GM12891 (cell line): ENCODE measurements at places on chromosomes 4 and X.

GRCh38 chrX:71282514-71283402 is 677 bp upstream of the NONO start:
- DNase-seq, result no peak

DNA sequence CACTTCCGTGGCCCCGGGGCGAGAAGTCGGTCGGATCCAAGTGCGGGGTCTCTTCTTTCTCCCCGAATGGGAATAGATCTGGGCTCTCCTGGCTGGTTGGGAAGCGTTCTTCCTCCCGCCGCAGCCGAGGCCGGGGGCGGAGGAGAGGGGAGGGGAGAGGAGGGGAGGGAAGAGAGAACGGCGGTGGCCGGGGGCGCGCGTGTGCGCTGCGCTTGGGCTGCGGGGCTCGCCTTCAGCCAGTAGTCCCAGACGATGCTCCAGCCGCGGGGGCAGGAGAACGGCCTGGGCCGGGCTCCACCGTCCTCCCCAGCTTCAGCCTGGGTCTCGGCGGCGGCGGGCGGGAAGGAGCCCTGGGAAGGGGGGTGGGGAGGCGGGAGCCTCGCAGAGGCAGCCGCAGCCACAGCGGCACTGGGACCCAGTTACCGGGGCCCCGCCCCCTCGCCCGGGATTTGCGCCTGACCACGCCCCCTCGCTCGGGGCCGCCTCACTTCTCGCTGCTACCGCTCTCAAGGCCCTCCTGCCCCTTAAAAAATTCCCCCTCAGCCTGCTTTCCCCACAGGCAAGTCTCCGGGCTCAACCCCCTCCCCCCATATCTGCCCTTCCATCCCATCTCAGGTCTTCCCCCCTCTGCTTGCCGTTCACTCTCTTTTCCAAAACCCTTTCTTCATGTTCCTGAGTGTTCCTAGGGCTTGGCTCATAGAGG is at the start of gene FGD1:
FGD1 (minus strand) TSS at position 421 of the 703 bp plus-strand sequence. CDS start 802 bp downstream, outside the sequence.
- peak; percentile 27 for DNase-seq

DNA sequence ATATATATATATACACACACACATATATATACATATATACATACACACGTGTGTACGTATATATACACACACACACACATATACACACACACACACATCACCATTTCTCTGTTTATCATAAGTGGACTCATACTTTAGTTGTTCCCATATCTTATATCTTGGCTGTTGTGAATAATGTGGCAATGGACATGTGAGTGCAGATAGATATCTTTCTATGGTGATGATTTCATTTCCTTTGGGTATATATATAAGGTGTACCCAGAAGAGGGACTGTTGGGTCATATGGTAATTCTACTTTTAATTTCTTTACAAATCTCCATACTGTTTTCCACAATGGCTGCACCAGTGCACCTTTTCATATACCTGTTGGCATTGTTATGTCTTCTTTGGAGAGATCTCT is 105.9 kb downstream of the LARP1B start:
- DNase-seq, result no peak

GRCh38 chr4:143383005-143383574 is 46.4 kb downstream of the GAB1 start:
- DNase-seq, result no peak

GRCh38 chr4:128663325-128663724 is 146.2 kb upstream of the JADE1 start:
- DNase-seq, result no peak

GRCh38 chr4:65798498-65799127 is 128.3 kb upstream of the EPHA5 start:
- no peak for DNase-seq

- DNase-seq, result no peak
These were observed 63.6 kb downstream of the DCX start for GRCh38 chrX:111348429-111348828.

GRCh38 chr4:1405254-1405635 is 997 bp downstream of the NKX1-1 start:
- DNase-seq, result no peak

DNA sequence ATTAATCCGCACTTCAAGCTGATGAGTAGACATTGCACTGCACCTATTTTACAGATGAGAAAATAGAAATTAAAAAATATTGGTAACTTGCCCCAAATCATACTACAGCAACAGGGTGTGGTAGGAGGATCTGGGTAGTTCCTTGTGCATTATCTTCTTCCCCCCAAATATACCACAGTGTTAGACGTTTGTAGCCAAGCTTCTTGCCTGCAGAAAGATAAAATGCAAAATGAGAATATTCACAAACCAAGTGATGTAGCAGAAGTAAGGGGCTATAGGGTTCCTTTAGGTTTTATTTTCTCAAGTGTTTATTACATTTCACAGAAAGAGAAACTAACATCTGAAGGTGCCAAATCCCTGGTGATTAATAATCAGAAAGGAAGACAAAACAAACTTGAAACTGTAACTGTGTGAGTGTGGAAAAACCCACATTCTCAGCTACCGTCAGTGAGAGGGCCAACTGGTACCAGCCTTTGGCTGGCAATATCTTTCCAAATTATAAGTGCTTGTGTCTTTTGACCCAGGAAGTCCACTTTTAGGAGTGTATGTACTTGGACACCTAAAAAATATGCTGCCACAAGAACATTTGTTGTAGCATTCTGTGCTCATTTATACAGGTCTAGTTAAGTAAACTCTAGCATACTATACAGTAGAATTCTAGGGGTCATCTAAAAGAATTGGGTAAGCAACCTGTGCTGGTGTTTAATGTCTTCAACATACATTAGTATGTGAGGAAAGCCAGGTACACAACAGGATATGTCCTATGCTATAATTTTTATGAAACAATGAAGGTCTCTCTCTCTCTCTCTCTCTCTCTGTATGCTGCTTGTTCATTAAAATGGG is 6.7 kb upstream of the CD38 start:
- no peak for DNase-seq

DNA sequence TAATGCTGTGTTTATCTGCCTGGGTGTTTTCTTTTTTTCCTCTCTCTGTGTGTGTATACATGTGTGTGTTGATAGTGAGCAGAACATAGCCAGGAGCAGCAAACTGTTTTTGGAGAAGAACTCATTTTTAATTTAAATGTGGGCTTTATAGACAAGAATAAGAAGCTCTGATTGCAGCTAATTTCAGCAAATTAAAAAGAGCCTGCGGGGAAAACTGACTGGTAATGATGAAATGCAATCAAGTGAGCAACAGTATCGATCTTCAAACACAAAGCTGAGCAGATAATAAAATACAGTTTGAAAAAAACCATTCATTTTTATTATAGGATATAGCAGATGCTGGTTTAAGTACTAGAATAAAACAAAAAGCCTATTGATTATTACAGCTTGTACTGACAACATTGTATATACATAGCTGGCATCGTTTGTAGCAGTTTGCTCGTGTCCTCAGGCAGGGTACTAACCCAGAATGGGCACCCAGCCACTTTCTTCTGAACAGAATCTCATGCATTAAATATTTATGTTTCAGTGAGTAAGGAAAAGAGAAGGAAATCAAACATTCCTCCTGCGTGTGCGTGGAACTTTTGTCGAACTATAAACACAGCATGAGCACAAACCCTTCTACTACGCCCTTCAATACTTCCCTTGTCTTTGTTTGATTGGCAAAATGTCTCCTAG is 73.5 kb upstream of the ZFP42 start:
- DNase-seq, result no peak

GRCh38 chr4:183158062-183158461 is 59.0 kb downstream of the WWC2 start:
- no peak for DNase-seq

DNA sequence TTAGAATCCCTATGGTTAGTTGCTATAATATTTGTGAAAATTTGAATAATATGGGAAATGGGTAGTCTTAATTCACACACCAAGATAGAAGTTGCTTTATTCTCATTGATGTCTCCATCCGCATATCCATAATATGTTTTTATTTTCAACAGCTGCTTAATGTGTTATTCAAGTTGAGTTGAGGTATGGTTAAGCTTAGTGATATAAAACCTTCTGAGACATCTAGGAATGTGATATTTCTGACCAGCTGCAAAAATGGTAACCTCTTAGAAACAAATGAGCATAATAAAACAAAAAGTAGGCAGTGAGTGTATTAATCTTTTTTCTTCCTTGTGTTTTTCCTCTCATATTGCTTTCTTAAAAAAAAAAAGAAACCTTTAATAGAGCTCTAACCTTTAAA is 172.9 kb downstream of the TENM3 start:
- DNase-seq, result no peak

DNA sequence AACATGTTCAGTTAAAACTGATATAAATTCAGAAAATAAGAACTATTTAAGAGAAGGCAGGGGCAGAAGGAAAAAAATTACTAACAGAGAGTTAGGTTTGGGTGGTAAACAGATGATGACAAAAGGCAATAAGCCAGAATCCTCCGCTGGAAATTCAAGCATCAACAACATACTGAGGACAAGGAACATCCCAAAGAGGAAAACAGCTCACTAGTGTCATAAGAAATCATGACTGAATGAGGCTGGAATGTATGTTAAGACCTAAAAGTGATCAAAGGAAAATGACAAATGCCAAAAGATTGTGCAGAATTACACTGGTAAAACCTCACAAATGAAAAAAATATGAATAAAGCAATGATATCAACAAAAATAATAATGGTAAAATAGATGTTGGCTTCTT is 88.4 kb downstream of the WDFY3 start:
- DNase-seq, result no peak

DNA sequence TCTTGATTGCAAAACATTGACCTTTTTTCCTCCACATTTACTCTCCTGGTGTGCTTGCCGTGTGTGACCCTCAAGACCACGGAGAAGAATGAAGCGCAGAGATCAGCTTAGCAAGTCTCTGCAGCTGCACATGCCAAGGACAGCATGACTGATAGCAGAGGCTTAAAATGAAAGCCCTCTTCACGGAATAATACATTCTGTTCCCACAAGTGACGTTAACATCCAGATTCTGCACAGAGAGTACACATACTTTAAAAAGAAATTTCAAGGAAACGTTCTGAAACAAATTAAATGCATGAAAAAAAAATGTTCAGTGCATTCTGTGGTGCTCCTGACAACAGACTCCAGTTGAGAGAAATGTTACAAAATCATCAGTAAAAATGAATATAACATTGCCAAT is 60.9 kb downstream of the SLC7A11 start:
- no peak for DNase-seq

- peak; percentile 33 for DNase-seq
These were observed 120.7 kb upstream of the TRIM2 start for GRCh38 chr4:153083447-153083947.

DNA sequence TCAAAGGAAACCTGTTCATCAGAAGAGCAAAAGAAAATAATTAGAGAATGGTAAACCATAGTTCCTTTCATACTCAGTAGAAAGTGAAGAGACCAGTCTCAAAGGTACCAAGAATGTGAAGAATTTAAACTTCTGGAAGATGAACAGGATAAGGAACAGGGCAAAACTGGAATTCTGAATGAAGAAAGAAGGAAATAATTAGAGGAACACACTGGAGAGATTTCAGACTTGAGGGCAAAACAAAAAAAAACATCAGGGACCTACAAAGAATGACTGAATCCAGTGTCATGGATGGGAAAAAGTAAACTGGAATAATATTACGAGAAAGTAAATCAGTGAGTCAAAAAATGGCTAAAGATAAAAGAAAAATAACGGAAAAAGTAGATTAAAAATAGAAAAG is 245.6 kb upstream of the NEIL3 start:
- no peak for DNase-seq
